Fibroblast of lung (primary cell): ENCODE measurements at places on chromosomes 5 and 9.

DNA sequence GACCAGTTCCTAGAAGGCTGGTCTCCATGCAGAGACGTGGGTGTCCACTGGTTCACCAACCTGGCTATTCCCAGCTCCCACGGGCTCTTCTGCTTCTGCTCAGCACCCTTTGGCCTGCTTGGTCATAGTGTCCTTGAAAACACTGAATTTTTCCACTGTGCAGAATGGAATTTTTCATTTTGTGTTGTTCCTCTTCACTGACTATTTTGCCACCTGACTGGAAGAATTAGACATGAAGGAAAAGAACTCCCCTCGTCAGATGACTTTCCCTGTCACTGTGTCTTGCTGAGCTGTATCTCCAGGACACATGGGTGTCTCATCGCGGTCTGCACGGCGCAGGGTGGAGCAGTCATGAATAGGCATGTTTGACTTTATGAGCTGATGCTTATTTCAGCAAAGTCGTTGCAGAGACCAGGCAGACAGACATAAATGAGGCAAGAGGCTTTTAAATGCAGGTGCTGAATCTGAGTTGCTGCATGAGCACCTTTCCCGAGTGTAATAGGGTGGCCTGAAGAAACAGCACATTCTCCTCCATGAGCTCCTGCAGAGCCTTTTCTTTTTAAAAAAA lies 50.2 kb upstream of the SEMA4D start:
- DNase-seq: no peak

GRCh38 chr9:86020731-86021130 lies 78.6 kb downstream of the GOLM1 start:
- peak; percentile 43 for DNase-seq

DNA sequence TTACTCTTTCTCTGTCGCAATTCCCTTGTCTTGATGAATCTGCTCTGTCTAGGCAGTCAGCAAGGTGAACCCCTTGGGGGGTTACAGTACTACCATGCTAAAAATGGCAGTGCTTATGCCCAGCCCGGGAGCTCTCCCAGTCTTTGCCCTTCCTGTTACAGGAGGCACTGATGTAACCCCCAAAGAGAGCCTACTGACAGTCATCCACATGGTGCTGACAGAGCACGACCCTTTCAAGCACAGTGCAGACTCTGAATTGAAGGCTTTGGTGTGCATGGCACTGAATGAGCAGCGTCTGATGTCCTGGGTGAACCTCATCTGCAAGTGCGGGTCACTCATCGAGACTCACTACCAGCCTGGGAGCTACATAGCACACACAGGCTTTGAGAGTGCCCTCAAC lies 34.5 kb upstream of the SLC36A2 start:
- DNase-seq: no peak

DNA sequence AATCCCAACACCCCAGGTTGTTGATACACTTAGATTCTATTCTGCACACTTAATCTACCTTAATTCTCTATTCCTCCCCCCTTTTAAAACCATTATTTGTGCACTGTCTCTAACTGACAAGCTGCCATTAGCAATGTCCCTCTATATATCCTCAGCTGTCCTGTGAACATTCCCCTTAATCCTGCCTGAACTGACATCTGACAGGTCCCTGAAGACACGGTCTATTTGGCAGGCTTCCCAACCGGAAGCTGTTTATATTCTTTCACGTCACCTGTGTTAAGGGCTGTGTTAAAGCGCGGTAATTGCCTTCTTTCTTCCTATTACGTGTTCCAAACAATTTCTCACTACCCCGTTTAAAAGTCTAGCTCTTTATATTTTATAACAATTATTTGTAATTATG lies 277.3 kb downstream of the CDH9 start:
- DNase-seq: no peak

GRCh38 chr9:27747450-27747849 lies 174.2 kb upstream of the C9orf72 start:
- DNase-seq: no peak

DNA sequence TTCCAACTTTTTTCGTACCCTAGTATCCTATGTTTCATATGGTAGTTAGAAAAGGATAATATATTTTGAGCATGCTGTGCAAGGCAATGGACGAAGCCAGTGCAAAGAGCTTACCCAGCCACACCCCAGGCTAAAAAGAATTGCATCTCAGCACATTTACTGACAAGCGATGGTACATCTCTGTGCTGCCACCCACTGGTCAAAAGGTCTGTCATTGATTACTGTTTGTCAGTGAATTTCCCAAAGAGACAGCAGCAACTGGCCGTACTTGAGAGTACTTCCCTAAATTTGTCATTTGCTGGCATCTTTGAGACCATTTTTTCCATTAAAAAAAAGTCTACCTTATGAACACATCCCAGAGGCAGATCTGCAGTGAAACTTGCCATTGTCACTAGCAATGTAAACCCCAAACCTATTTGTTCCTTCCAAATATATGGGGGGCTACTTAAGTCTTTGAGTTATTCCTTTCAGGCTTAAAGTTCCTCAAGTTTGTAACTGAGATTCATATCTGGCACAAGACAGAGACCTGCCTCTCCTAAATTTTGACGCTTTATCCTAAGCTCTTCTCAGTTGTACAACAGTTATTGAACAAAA lies 184.3 kb downstream of the CTNND2 start:
- DNase-seq: peak; percentile 37
